Temporal lobe (tissue), 4 donors: ENCODE measurements at places on chromosomes 2 and 18. TPM values are rescaled to one million over a fixed set of nuclear protein-coding genes. Genes with fewer than 3 reads are reported as not detected.

CHN1 gene
- 41.1 TPM for total RNA-seq

ACMSD gene
- not detected for total RNA-seq

MAPK4 gene
- 14.0 TPM for total RNA-seq

SCN9A gene
- total RNA-seq: 71.1 TPM

LGALSL gene
- total RNA-seq: 38.4 TPM

ASB18 gene
- total RNA-seq: not detected

IL1RL1 gene
- 0.25 TPM for total RNA-seq

ABCG5 gene
- total RNA-seq: not detected

CHRNG gene
- total RNA-seq: not detected

FAM124B gene
- 3.7 TPM for total RNA-seq

IL36RN gene
- total RNA-seq: not detected
